ENCODE measurements at places on chromosomes 16 and 17.

GRCh38 chr16:69793526-69793925 is 31.4 kb downstream of the WWP2 start:
- DNase-seq = no peak

DNA sequence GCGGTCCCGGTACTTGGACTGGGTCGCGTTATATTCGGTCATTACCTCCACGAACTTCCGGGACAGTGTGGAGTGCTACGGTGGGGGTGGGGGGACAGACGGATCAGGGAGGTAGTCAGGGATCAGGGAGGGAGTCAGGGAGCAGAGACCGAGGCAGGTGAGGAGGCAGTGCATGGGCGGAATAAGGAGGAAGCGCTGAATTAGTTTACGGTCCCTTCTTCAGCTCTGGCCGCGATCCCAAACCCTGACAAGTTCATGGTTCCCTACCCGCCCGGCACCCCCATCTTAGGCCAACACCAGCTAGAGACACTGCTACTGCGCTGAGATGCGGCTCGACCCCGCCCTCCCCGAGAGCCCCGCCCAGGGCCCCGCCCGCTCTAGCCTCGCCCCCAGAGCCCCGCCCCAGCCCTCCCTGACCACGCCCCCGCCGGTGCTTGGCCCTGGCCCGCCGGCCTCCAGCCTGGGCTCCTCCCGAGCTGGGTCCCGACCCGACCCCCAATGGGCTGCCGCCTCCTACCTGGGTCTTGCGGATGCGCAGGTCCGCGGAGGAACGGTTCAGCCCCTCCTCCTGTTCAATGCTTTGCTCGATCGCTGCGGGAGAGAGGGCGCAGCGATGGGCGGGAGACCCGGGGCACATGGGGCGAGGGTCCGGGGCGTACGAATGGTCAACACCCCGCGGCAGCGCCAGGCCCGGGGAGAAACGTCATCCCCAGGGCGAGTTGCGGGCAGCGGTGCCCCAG is 12.1 kb downstream of the HSD3B7 start:
- no peak for DNase-seq

DNA sequence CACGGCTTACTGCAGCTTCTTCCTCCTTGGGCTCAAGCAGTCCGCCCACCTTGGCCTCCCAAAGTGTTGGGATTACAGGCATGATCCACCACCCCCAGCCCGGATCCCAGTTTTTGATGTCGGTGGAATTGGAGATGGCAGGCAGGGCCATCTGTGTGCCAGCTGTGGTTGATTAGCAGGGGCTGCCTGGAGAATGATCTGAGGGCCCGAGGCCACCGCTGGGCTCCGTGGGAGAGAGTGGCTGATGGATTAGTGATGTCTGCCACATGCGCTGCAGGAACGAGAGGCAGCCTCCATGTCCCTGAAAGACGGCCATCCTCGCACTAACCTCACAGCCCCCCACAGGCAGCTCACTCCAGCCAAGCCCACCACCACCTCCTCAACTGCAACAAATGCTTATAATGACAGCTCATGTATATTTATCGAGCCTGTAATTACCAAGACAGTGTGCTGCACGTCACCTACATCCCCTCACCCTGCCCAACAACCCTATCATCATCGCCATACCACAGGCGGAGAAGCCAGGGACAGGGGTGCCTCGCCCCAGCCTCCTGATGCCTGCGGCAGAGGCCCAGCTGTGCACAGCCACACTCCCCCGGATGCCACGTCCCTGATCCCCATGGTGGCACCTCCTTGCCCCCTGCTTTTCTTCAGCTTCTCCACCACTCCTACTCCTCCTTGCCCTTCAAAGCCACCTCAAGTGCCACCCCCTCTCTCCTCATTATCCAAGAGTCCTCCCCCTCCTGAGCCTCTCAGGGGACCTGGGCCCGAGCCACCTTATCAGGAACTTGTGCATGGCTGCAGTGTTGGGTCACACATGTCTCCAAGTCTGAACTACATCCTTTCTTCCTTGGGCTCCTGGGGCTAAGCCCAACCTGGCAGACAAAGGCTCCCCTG is 33.2 kb downstream of the ACTG1 start:
- DNase-seq = no peak

DNA sequence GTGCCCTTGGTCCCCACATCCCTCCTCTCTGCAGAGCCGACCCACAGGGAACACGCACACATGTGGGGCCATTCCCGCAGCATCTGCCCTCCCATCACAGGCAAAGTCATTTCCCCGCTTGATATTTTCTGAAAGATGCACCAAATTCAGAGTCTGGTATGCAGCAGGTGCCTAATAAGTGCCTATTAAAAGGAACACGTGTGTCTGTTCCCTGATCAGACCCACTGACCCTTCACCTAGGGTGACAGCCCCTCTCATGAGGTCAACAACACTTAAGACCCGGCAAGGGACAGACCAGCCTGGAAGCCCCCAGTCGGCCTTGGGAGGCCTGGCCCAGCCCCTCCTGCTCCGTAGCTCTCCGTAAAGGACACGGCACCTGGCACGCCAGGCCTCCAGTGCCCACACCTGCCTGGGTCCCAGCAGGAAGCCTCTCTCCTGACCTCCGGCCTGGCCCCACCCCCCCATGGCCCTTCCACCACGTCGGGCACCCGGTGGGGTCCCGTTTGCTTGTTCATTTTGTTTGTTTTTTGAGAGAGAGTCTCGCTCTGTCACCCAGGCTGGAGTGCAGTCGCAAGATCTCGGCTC is 20.0 kb downstream of the UNKL start:
- DNase-seq = no peak

DNA sequence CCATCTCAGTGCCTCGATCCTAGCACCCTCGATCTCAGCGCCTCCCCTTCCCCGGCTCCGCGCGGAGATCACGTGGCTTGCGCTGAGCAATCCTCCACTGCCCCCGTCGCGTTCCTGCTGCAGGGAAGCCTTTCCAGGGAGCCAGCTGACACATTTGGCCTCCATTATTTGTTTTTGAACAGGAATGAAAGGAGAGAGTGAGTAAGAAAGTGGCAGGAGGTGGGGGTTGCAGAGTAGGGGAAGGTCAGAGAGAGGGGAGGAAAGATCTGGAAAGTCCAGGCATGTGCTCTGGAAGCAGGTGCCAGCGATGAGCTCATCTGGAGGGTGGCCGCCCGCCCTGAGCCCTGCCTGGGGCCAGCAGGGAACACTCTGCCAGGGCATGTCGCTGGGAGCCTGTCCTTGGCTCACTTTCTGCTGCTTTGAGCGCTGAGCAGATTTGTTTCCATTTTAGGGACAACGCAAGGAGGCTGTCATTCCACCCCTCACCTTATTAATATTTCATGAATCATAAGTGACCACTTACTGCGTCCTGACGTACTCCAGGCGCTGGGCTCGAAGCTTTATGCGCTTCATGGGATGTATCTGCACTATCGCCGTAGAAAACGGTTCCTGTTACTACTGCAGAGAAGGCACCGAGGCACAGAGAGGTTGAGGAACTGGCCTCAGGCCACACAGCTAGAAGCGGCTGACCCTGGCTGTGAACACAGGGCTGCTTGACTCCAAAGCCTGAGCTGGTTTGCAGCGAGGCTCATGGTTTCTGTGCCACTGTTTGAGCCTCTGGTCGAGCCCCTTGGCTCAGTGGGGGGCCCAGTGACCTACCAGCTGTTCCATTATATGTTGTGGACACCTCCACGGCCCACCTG is 283.1 kb downstream of the SEC14L1 start:
- DNase-seq = no peak

DNA sequence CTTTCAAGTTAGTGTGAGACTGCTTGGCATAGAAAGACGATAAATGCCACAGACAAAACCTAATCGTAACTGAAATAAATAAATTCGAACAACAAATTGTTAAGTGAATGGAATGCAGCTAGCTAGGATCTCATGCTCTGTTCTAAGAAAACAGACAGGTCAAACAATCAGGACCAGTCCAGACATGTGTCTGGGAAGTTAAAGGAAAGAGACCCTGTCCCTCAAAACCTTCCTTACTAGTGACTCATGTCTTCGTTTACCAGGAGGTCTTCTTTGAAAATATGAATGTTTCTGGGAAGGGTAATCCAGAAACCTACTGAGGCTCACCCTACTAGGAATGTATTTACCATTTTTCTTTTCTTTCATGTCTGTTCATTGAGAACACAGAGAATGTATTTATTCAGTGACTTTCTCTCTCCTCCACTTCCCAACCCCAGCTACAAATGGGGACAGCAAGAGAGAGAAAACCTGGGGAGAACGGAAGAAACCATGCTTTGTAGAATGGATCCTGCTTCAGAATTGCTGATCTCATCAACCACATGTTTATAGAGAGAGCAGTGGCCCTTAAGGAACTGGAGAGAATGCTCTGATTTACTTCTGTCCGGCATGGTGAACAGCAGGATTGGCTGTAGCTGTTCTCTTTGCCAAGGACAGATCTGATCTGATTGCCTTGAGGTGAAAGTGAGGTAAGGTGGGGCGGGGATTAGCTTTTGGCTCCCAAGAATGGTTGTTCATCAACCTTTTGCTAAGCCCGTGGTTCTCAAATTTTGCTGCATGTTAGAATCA is 39.4 kb upstream of the DHX8 start:
- DNase-seq = no peak

GRCh38 chr17:79990704-79991103 is 45.0 kb downstream of the TBC1D16 start:
- no peak for DNase-seq

DNA sequence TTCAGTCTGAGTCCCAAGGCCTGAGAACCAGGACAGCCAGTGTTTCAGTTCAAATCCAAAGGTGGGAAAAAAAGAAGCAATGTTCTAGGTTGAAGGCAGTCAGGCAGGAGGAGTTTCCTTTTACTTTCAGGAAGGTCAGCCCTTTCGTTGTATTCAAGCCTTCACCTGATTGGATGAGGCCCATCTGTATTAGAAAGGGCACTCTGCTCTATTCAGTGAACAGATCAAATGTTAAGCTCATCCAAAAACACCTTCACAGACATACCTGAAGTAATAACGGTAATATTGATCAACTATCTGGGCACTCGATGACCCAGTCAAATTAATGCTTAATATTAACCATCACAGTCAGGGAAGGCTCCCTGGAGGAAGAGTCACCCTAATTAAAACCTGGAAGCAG is 60.9 kb downstream of the IRX5 start:
- DNase-seq = no peak

DNA sequence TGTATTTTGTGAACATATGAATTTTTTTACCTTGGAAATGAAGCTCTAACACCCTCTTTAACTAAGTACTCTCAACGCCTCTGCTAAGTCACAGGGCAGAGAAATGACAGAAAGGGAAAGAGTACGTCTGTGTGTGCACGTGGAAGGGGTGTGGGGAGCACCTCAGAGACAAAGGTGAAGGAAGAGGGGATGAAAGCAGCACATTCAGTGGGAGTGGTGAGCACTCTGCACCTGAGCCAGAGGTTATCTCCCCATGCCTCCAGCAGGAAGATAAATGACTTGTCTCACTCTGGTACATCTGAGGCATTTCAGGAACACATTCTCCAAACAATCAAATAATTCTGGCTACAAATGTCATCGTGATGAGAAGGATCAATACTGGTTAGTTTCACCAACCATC is 15.0 kb downstream of the GNA13 start:
- no peak for DNase-seq
